Heart left ventricle (tissue), 16 donors: ENCODE measurements at places on chromosomes 1 and 21.

- DNase-seq: peak; percentile 40
Observed at GRCh38 chr21:44957901-44958451, 18.1 kb downstream of the SLX9 start.

DNA sequence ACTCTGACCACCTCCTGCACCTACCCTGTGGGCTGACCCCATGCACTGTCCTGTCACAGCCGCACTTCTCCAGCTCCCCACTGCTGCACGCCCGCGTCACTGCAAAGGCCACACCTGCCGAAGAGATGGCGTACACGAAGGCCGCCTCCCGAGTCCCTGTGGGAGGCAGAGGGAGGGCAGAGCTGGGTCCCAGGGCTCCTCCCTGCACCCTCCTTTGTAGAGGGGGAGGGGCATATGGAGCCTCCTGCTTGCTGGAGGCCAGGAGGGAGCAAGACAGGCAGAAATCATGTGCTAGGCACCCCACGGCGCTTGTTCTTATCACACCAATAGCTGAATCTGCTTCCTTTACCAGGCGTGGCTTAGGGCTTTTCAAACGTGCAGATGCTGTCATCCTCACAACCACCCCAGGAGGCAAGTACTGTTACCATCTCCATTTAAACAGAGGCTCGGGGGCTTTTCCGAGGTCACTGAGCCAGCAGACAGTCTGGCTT is 21.4 kb downstream of the WNT4 start:
- no peak for DNase-seq

DNA sequence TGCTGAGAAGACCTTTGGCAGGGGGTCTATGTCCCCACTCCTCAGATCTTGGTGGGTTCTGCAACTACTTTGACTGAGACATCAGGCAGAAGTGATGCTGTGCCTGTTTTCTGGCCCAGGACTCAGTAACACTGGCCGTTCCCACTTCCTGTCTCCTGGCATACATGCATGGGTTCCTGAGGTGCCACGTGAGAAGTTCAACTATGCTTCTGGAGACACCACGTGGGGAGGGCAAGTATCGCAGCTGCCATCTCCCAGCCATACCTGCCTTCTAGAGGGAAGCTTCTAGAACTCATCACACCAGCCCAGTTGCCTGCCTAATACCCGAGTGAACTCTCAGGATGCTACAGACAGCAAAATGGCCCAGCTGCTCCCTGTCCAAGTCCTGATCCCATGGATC is 65.8 kb downstream of the TRABD2B start:
- no peak for DNase-seq

GRCh38 chr1:36510418-36510817 is 27.7 kb upstream of the CSF3R start:
- no peak for DNase-seq

- no peak for DNase-seq
Observed at GRCh38 chr21:41928621-41929220, 25.1 kb downstream of the C2CD2 start.

DNA sequence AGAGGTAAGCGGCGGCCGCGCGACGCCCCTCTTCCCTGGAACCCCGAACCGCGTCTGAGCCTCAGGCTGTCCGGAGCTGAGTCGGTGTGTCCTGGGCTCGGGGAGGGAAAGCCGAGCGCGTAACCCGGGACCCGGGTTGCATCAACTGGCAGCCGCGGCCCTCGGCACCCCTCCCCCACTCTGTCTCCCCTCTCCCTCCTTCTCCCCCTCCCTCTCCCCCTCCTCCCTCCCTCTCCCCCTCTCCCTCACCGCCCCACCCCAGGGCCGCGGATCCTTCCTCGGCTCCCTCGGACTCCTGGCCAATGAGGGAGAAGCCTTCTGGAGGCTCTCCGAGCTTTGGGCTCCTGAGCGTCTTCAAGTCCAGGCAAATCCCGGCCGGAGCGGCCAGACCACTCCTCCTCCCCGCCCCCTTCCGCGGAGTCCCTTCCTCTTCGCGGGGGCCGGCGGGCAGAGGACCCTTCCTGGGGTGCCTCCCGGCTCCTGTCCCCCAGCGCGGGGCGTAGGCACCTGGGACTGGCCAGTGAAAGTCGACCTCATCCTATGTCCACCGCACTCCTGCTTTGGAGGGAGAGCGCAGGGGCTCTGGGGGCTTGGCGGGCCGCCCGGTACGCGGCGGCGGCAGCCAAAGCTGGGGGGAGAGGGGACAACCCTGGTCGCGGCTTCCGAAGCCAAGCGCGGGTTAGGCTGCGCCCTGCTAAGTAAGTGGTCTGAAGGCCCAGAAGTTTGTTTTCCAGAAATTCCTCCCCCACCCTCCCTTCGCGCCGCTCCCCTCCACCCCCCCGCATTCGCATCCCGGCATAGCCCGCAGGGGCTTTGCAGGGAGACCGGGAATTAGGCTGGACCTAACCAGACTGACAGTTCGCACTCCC is 850 bp downstream of the SESN2 start:
- DNase-seq: peak; percentile 81

DNA sequence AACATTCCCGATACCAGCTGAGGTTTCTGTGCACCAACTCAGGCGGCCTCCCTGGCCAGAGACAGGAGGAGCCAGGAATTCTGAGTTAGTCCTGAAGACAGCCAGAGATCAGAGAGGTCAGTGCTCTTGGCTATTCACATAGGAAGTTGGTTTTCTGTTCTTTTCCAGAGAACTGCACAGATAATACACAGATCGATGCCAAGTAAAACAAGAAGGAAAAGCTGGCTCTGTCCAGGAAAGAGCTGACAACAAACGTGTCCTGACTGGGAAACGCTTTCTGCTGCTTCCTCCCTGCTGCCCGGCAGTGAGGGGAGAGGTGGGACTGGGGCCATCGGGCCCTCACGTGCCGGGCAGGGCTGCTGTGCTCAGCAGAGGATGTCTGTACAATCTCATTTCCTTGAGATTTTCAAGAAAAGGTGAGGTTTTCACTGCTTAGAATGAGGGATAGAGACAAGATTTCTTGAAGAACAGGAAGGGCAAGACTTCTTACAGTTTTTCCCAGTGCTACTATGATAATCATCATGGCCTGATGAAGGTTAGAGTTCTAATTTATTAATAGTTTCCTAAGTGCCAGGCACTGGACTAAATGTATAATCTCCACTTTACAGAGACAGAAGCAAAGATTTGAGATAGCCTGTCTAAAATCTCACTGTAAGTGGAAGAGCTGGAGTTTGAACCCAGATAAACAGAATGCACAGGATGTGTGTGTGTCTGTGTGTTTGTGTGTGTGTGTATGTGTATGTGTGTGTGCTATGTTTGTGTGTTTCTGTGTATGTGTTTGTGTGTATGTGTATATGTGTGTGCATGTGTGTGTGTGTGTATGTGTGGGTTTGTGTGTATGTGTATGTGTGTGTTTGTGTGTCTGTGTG is 211.0 kb upstream of the RAB4A start:
- peak; percentile 59 for DNase-seq

GRCh38 chr1:155392898-155393411 is 72.3 kb downstream of the RUSC1 start:
- no peak for DNase-seq

DNA sequence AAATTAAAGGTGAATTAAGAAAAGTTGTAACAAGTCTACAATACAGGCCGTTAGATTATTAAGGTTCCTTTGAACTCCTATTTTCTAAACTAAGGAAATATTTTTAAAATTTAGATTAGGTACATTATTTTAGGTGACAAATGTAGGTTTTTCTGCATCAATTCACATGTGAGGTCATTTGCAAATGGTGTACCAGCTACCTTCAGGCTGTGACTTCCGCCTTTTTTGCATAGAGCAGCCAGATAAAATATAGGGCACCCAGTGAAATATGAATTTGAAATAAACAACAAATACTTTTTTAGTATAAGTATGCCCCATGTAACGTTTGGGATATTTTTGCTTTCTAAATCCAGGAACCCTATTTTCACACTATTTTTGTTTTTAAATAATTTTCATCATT is 544.0 kb downstream of the LMO4 start:
- no peak for DNase-seq

- DNase-seq: no peak
Observed at GRCh38 chr1:24318615-24319311, 394 bp upstream of the GRHL3 start.

DNA sequence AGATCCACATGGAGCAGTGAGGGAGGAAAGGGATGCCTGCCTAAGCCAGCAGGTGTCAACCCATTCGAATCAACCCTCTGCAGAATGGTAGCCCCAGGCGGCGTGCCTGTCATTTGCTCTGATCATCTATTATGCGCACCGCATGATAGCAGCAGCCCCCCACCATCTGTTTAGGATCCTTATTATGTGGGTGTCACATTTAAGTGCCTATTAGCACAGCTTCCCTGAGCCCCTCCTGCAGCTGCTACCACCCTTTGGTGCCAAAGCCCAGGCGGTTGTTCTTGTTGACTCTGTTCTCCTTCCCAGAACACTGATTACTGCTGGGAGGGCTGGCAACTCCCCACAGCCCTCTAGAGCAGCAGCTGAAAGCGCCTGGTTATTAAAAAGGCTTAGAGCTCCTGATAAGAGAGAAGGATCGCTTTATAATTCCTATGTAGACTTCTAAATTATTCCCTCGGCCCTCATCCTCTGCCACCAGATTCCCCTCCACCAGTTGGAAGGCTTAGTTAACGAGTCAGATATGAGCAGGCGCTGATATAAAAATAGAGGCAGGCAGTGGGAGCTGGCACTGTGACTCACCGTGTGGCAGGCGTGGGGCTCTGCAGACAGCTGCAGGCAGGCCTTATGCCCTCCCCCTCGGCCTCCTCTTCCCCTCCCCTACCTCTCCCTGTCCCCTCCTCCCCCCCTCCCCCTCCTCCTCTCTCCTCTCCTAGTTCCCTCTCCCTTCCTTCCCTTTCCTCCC is 23.0 kb downstream of the ACTA1 start:
- peak; percentile 81 for DNase-seq

DNA sequence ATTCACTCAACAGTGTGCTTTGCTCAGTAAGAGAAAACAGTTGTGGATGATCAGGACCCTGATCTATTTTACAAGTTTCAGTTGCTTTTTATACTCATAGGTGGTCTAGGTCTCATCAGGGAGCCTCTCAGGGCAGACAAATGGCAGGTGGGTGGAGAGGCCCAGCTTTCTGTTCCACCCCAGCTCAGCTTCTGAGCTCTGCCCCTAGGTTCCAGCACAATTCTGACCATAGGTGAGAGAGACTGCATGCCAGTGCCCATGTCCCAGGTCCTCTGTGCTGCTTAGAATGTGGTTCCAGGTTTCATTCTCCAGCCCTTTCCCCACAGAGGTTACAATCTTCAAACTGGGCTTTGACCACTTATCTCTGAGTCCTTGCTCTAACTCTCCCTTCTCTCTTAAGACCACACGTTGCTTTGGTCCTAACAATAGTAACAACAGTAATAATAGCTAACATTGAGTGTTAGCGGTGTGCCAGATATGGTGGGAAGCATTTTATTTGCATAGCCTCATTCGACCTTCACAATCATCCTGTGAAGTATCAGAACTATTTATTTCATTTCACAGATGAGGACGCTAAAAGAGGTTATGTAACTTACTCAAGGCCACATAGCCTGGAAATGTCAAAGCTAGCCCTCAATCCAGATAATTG is 19.6 kb upstream of the DUSP10 start:
- no peak for DNase-seq

GRCh38 chr1:62109124-62109523 is 85.5 kb upstream of the L1TD1 start:
- DNase-seq: no peak

DNA sequence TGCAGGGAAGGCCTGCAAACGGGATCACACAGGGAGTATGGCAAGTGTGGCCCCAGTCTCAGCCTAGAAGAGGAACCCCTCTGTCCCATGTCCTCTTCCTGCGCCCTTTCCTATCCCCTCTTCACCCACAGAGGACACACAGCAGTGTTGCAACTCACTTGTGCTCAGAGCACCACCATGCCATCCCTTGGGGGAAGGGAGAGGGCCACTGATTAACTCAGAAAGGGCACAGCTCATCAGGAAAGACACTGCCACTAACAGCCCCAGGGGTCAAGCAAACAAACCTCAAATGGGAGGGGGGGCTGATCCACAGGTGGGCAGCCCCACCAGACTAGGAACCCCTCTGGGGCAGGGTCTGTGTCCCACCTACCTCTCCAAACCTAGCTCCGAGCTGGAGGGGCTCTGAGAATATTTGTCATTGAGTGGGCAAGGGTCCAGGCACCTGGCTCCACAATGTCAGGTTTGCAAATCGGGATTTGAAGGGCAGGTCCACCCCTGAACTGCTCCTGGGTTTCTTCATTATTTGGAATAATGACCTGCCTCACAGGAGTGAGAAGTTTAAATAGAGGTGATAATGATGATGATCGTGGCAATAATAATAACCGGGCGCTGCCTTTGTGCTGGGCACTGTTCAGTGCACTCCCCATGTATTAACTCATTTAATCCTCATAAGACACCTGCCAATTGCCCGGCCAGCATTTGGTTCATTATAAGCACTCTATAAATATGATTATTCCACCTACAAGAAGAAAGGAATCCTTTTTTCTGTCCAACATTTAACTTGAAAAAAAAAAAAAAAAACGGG is 1.0 kb downstream of the ALDH4A1 start:
- no peak for DNase-seq

- DNase-seq: no peak
Observed at GRCh38 chr1:36247538-36247937, 23.3 kb downstream of the THRAP3 start.
